ENCODE measurements at places on chromosomes 12 and 14. TPM values are rescaled to one million over a fixed set of nuclear protein-coding genes. Genes with fewer than 3 reads are reported as not detected.

EFS gene
- total RNA-seq = 19.7 TPM

DNA sequence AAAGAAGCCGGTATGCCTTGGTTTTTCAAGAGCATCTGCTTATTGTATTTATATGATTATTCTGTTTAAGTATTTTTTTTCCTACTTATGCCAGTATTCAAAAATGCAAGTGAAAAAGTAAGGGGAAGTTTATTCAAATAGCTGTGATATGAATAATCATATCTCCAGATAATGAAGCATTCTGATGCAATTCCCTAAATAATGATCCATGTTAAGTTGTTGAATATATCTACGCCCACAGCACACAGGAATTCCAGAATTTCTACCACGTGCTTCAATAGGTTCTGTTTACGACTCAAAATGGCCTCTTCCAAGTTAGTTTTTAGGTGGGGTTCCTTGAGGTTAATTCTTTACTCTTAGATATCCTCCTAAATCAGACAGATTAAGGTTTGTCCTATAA, 208.3 kb downstream of the NAV3 start:
- DNase-seq = no peak

- no peak for DNase-seq
Observed at GRCh38 chr12:46884362-46884761, 58.6 kb upstream of the SLC38A4 start.

GLT8D2 gene
- 28.2 TPM for total RNA-seq

DNA sequence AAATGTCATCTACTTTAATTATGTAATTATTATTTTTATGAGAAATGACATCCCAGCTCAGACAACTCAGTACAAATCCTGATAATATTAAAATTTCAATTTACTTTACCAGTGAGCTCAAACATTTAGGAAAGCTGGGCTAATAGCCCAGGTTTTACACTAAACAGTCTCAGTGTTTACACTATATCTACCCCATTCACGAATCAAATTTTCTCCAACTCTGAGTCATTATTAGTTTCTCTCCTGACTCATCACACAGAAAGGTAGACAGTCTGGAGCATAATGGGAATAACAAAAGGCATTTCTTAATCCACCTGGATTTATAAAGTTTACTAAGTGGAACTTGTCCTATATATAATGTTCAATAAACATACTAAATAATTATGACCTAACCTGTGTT, 5.7 kb downstream of the PAWR start:
- DNase-seq = no peak

- no peak for DNase-seq
Observed at GRCh38 chr12:116295327-116296263, 18.1 kb upstream of the MED13L start.

ASIC1 gene
- total RNA-seq = 0.39 TPM

GRCh38 chr14:62722406-62722805, 322.9 kb downstream of the KCNH5 start:
- DNase-seq = no peak

DNA sequence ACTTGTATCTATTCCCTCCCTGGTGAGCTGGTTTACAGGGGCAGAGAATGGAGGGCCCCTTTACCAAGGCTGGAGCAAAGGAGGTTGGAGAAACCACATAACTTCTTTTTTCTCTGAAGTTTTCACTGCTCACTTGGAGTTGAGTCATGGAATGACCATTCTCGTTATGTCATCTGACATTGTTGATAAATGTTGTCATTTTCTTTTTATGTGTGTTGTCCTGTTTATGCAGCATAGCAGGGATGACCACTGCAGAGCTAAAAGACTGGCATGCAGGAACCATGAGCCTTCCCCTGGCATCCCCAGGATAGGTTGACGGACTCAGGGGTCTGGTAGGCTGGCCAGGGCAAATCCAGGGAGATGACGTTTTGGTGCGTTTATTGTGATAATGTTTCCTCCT, 256.8 kb upstream of the DDHD1 start:
- DNase-seq = no peak

- no peak for DNase-seq
Observed at GRCh38 chr14:51674294-51675002, 22.7 kb downstream of the FRMD6 start.

DNA sequence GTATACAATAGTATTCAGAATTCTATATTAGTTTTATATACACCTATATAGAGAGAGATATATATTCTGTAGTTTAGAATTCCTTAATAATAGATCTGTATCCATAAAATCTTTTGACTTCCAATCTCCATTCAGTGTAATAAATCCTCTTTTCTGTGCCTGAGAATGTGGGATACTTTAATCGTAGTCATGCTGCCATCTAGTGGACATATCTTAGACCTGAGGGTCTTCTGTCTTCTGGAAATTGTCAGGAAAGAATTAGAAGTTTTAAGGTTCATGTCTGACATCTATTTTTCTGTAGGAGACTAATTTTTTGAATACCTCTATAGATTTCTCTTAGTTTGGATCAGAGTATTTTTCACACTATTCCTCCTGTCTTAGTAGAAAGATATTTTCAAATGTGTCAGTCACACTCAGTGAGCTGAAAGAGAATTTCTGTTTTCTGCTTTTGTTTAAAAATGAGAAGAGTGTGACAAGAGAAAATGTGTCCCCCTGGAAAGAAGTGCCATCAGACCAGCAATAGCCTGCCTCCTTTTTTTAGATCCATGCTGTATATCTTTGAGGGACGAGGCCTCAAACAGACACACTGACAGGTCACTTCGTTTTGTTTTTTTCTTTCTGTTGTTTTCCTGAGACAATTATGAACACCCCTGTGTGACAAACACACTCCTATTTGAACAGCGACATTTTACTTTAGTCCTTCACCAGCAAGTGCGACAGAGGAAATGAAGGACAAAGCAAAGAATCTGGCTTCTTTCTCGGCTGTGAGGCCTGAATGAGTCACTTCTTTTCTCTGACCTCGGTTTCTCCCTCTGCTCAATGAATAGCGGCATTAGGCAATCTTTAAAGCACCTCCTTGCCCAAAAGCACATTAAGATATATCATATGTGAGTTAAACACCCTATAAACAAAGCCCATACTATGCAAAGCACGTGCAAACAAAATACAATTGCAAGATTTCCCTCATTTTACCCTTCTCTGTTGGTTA, 96.3 kb downstream of the GALC start:
- DNase-seq = no peak

All from aorta (tissue), 5 donors.